CD8-positive, alpha-beta memory T cell (primary cell): ENCODE measurements at places on chromosomes 12 and 14. TPM values are rescaled to one million over a fixed set of nuclear protein-coding genes. Genes with fewer than 3 reads are reported as not detected.

RILPL1 gene
- 0.55 TPM for polyA plus RNA-seq

PLCZ1 gene
- not detected for polyA plus RNA-seq

CCDC175 gene
- polyA plus RNA-seq, result not detected

RIN3 gene
- 31.9 TPM for polyA plus RNA-seq

ZNF891 gene
- polyA plus RNA-seq, result 0.69 TPM

NAV3 gene
- not detected for polyA plus RNA-seq

PLEKHD1 gene
- 0.06 TPM for polyA plus RNA-seq

OR6C74 gene
- not detected for polyA plus RNA-seq

TMPRSS12 gene
- polyA plus RNA-seq, result not detected

IL22 gene
- not detected for polyA plus RNA-seq
